Activated CD4-positive, alpha-beta T cell treated with anti-CD3 and anti-CD28 coated beads for 1 hour (primary cell): ENCODE measurements at places on chromosomes 2 and 18.

DNA sequence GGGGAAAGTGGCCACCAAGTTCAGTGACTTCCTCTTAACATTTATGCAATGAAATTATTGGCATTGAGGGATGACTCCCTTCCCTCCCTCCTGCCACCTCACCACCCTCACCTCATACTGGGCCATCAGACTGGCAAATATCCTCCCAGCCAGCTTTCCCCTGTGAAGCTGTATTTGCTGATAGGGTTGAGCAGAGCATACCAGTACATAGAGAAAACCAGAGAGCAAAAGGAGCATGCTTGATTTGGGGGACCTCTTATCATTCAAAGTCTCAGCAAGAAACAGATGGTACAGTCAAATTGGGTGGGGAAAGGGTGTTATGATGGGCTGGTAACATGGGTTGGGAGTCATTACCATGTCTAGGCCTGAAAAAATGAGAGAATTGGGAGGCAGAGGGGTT, 19.1 kb upstream of the B3GNT2 start:
- no peak for DNase-seq

DNA sequence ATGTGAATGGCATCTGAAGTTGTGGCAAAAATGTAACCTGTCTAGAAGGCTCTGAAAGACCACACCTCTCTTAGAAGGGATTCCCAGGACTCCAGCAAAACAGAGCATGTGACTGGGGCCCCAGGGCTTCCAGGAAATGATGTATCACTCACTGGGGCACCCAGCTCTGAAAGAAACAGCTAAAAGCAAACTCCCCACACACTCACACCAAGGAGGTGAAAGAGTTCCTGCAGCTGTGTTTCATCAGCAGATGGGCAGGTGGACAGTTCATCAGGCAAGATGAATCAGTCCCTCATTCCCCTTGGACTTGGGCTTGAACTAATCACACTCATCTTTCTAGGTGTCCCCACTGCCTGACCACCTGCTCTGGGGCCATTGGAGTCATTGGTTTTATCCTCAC, 76.2 kb downstream of the CCBE1 start:
- no peak for DNase-seq

DNA sequence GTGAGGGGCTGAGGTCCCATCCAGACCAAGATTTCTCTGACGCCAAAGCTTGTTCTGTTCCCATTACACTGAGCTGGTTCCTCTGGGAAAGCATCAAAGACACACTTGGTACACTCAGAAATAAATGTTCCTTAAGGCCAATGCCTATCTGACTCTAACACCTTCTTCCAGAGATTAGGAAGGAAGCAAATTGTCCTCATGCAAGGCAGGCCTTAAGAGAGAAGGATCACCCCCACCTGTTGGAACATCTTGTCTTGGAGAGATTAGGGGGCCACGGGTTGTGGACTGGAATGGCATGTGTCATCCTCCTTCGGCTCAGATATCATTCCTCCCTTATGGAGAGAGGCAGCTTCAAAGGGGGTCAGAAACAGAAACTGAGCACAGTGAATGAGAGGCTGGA, 100.2 kb downstream of the ANKRD44 start:
- no peak for DNase-seq

DNA sequence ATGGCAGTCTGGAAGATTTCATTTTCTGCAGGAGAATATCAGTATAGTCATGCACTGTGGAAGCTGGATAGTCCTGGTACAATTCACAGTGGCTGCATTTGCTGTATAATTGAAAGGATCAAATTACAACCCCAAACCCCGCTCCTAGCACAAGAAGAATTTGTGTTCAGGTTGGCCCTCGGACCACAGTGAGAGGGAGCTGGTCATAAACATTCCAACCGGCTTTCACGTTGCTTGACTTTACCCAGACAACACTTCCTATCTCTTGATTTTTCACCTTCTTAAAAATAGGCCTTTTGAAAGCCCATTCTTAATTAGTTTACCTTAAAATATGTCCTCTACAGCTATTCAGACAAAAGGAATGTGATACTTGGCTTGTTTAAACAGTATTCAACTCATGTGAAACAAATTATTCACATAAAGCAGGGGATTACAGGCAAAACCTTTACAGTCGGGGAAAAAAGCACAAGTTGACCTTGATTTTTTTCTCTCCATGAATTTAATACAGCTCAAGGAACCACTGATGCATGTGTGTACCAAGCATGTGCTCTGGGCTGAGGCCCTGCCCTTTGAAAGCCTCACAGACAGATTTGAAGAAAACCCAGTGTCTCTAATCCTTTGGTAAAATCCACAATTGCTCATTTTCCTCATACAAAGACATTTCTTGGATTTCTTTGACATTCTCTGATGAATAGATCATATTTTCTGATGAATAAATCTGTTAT, 143.0 kb upstream of the SOX11 start:
- DNase-seq = no peak

- no peak for DNase-seq
Measured at GRCh38 chr2:206255003-206255402, 19.5 kb upstream of the ZDBF2 start.

- no peak for DNase-seq
Measured at GRCh38 chr18:59823596-59824195, 76.1 kb upstream of the PMAIP1 start.

GRCh38 chr2:22822835-22823234, 562.1 kb upstream of the KLHL29 start:
- DNase-seq = no peak

DNA sequence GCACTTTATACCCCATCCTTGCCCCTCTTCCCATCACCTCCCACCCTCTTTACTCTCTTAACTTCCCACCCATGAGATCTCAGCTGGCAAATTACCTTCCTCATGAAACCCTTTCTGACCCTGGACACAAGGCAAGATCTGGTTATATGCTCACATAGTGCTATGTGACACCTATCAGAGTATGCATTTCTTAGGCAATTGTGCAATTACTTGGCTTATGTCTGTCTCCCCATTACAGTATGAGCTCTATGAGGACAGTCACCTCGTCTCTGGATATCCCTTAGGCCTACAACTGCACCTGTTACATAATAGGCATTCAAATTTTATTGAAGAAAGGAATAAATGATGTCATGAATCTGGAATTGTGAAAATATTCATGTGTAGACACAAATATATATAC, 91.4 kb downstream of the ZNF385B start:
- no peak for DNase-seq

DNA sequence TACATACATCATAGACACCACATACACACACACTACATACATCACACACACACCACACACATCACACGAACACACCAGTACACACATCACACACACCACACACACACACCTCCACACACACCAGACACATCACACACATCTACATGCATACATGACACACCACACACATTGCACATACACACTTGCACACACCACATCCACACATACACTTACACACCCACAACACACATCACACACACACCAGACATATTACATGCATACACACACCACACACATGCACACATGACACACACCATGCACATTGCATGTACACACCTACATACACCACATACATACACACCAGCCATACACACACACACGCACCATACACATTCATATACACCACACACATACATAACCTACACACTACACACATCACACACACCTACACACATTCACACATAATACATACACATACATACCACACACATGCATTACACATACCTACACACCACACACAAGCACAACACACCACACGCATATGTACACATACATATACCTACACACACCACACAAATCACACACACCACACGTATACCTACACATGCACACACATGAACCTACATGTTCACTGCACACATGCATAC, 156.5 kb downstream of the NDUFA10 start:
- DNase-seq = no peak

DNA sequence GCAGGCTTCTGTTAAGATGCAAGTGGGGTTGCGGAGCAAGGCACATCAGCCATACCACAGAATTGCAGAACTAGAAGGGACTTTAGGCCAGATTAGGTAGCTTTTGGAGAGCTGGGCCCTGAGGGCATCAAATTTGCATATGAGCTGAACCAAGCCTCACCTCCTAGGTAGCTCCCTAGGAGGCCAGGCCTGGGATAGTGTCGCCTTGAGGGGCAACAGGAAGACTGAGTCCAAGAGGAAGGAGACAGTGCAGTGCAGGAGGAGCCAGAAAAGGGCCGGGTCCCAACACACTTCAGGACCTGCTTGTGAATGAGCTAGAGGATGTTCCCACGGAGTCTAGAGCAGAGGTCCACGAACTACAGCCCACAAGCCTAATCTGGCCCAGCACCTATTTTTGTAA, 98.7 kb downstream of the MAPK4 start:
- no peak for DNase-seq

DNA sequence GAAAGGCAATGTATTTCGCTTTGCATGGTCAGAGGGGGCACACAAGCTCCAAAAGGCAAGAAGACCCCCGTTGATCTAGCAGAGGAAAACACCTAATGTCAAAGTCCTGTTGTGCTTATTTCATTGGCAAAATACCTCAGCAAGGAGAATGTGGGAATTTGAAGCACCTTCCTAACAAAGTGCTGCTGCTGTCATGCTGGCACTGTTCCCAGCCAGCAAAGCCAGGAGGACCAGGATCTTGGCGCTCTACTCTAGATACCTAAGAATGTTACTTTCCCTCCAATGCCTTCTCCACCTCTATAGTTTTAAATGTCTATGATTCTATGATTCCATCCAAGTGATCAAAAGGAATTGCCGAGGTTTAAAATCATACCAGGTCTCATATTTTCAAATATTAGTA, 867.9 kb upstream of the POU3F3 start:
- DNase-seq = no peak

GRCh38 chr2:200091126-200091525, 135.7 kb downstream of the MAIP1 start:
- no peak for DNase-seq

GRCh38 chr2:145267451-145267850, 747.5 kb upstream of the ZEB2 start:
- no peak for DNase-seq

GRCh38 chr2:154195644-154196195, 324.0 kb downstream of the GALNT13 start:
- DNase-seq = no peak

- no peak for DNase-seq
Measured at GRCh38 chr2:177053038-177053437, 159.6 kb upstream of the HNRNPA3 start.

GRCh38 chr18:72091369-72091768, 452.8 kb downstream of the CBLN2 start:
- DNase-seq = no peak

DNA sequence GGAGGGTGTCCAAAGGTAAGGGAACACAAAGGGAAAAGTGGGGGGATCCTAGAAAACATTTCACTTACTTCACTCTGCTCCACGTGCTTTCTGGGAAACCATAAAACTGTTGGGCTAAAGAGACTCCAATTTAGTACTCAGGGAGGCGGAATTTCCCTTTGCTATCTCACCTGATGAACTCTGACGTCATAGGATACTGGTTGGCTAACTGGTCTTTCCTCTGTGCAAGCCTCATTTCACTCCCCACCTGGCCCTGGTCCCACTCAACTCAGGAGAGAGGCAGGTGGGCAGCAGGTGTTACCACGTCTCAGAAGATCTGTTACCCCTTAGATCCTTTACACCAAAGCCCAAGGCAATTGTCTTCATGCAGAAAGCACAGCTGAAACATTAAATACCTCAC, 51.8 kb upstream of the PMAIP1 start:
- no peak for DNase-seq

- DNase-seq = no peak
Measured at GRCh38 chr18:43515481-43515880, 238.2 kb upstream of the SYT4 start.

DNA sequence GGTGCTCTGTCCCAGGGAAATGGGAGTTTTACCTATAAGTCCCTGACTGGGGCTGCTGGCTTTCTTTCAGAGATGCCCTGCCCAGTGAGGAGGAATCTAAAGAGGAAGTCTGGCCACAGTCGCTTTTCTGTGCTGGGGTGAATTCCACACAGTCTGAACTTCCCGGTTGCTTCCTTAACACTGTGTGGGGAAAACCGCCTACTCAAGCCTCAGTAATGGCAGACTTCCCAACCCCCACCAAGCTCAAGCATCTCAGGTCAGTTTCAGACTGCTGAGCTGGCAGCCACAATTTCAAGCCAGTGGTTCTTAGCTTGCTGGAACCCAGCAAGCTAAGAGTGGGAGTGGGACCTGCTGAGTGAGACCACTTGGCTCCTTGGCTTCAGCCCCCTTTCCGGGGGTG, 54.9 kb downstream of the NUP35 start:
- DNase-seq = no peak

GRCh38 chr18:25518716-25519053, 166.7 kb upstream of the ZNF521 start:
- DNase-seq = no peak

DNA sequence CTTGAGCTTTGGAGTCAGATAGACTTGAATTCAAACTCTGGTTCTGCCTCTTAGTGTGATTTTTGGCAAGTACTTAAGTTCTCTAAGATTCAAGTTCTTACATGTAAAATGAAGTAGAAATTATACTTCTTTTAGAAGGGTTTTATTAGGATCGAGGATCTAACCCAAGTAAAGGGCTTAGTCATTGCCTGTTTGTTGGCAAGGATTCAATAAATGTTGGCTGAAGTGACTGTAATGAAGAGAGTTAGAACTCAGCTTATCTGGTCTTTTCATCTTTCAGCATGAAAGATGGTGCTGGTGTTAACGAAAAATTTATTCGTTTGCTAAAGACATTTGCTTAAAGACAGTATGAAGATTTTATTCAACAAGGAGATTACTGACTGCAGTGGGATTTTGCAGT, 315.9 kb upstream of the THUMPD2 start:
- DNase-seq = no peak

GRCh38 chr2:144341538-144341937, 178.4 kb downstream of the ZEB2 start:
- no peak for DNase-seq

DNA sequence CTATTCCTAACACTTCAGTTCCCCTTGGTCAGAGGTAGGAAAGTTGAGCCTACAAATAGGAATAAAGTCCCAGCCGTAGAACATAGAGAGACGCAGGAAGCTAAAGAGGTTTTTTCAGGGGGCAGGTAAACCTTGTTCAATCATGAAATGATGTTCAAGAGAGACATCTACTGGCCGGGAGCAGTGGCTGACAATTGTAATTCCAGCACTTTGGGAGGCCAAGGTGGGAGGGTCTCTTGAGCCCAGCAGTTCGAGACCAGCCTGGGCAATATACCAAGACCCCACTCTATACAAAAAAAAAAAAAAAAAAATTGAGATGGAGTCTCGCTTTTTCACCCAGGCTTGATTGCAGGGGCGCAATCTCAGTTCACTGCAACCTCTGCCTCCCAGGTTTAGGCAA, 66.7 kb upstream of the DNAJC10 start:
- DNase-seq = no peak

GRCh38 chr18:40152859-40153258, 1802.2 kb upstream of the PIK3C3 start:
- no peak for DNase-seq

DNA sequence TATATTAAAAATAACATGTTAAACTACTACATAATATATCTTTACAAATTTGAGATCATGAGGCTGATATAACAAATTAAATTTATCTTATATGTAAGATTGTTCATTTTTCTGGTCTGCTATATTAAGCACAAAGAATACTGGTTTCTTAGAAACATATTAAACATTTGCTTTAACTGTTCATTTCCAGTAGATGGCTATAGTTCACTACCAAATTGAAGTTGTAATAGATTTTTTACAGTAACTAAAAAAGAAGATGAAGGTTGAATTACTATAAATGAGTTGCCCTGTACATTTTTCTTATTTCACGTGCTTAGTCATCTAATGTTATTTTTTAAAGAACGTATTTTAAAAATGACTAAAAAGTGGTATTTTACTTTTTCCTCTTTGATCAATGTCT, 57.0 kb downstream of the ZNF407 start:
- no peak for DNase-seq

GRCh38 chr2:202032846-202033316, 774 bp upstream of the FZD7 start:
- DNase-seq = peak; percentile 14
